RKO (cell line): ENCODE measurements at places on chromosomes 2 and 18.

DNA sequence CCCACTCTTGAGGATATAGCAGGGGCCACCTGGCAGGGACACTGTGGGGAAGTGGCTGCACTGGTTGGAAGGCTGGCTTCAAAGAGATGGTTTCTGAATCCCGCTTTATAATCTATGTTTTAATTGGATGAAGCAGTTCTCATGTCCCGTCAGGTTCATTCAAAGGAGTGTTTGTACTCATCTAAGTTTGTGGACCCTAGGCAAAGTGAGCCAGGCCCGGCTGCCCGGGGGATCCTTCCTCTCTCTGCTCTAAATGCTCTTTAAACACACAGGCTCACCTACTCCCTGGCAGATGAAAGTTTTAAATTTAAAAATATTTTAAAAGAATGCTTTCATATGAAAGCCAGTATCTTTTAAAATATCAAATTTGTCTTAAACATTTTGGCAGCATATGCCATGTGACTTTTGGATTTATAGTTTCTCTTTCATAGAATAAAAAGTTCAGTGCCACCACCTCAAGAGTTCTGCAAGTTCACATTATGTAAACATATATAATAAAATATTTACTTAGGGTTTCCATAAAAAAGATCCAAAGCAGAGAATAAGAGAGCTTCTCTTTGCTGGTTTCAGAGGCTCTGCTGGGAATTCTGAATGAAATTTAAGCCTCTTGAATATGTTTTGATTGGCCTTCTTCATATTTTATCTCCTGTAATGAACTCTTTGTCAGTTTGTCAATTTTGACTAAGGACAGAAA lies 143.5 kb upstream of the ALPP start:
- DNase-seq, result no peak

- DNase-seq, result no peak
Observed at GRCh38 chr2:169001116-169001815, 29.9 kb downstream of the ABCB11 start.

GRCh38 chr2:37885329-37885993 lies 39.6 kb upstream of the RMDN2 start:
- DNase-seq, result no peak

DNA sequence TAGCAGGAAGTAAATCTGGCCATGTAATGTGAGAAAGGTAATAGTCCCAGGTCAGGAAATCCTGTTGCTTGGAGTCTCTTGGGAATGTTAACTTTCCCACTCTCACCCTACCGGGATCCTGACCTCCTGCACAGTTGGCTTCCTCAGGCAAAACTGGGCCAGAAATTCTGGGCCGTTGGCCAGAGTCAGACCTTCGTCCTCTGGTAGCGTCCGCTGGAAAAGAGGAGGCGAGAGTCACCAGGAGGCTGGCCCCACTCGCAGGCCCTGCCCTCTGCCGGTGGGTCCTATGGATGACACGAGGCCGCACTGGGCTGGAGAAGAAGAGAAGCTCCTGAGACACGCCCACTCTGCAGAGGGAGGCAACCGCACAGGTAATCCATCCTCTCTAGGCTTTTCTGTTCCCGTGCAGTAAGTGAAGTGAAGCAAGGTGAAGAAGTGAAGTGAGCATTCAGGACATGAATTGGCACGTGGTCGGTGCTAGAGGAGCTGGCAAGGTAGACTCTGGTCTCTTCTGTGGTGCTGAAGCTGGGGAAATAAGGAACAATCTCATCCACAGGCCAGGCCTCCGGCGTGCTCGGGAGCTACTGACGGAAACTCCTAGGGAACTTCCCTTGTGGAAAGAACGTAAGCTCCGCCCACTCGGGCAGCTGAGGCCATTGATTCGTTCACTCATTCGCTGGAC lies 182.7 kb upstream of the GLI2 start:
- no peak for DNase-seq

DNA sequence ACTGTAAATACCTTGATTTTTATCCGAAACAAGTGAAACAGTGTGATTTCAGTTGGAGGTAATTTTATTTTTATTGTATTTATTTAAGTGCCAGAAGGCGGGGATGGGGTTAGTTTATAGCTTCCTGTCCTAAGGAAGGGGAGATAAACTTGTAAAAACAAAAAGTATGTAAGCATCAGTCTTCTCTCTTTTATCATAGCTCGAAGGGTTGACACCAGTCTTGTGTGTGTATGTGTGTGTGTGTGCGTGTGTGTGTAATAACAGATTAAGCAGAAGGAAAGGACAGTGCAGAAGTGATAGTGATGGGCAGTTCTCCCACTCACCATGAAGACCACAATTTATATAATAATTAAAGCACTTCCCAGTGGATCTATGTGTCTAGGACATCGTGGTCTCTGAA lies 793.3 kb downstream of the PLCL1 start:
- DNase-seq, result no peak

- DNase-seq, result no peak
Observed at GRCh38 chr2:164624316-164624715, 3.0 kb upstream of the GRB14 start.

DNA sequence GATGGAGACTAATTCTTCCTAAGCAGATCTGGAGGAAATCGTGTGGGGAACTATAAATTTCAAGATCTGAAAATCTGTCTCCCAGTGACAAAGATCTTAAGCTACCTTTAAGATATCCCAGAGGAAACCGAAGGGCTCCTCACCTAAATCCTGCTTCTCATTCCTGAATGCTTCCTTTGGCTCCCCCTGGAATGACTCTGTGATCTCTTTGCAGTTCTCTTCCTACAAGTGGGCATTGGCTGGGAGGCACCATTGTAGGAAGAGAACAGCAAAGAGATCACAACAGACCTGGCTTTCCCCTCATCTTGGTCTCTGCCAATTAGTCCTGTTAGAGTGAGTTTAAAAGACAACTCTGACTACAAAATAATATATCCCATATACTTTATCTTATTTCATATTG lies 70.0 kb upstream of the KCNH7 start:
- DNase-seq, result no peak

DNA sequence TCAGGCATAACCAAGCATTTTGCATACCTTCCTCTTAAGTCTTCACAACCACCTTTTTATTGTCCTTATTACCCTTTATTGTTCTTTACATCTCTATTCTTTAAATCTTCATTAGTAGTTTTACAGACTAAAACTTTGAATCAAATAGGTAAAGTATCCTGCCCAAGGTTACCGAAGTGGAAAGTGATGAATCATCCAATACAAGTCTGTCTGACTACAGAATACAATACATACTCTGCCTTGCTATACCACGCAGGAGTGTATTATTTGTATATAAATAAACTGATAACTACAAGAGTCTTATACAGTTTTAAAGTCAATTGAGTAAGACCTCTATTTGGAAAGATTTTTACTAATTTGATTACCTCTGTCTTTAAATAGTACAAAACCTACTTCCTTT lies 196.0 kb downstream of the ZEB2 start:
- DNase-seq, result no peak

- DNase-seq, result no peak
Observed at GRCh38 chr2:72340665-72341064, 193.0 kb upstream of the CYP26B1 start.

- DNase-seq, result no peak
Observed at GRCh38 chr2:16566701-16567100, 98.9 kb downstream of the CYRIA start.

DNA sequence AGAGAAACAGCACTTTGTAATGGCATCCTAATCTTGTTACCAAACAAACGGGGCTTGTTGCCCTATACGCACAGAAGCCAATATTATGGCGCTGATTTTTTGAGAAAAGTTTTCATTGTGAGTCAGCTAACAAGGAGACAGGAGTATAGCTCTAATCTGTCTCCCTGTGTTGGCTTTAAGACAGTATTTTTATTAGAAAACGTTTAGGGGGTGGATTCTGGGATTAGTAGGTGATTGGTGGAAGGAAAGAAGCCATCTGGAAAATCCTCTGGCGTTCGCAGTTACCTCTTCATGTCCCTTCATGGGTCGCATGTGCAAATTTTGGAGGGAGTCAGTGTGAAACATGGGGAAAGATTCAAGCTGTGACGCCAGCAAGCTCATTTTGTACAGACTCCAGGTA lies 698 bp upstream of the TMEM237 start:
- no peak for DNase-seq

DNA sequence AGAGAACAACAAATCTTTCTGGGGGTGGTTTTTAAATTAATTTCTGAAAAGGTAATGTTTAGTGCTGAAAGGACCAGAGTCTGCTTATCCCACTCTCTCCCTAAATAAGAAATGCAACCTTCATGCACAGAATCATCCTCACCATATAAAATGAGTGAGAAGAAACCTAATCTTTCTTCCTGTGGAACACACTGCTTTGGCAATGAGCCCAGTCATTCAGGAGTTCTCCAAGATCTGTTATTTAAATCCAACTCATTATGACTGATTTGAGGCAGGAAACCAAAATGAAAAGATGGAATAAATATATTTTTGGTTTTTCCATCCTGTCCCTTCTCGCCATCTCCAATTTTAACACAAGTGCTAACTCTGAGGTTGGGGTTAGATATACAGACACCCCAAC lies 228.3 kb downstream of the SRBD1 start:
- DNase-seq, result no peak

- DNase-seq, result no peak
Observed at GRCh38 chr18:67670024-67670543, 153.6 kb upstream of the DSEL start.

GRCh38 chr2:24210106-24210455 lies 35.2 kb downstream of the FAM228A start:
- DNase-seq, result no peak

DNA sequence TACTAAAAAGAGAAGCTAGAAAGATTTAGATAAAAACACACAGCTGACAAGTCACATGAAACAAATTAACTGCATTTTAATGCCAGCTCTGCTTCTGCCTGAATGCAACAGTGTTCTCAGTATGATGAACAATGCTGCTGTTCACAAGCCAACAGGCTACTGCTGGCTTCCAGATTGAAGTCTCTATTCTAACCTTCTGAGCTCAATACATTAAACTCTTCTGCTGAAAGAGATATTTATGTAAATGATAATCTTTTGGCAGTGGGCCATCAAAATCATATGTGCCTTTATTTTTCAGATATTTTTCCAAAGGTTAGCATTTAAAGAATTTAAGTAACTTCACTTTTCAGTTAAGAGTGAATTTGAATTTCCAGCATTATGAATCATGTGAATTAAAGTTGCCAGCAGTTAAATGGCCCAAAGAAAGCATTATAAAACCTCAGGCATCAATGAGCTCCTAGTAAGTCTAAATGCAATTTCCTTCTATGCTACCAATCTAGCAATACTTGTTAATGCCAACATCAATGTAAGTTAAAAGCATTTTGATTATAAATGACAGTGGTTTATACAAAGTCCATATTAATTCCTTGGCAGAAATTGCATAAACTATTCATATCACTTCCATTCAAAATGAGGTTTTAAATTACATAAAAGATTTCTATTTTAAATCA lies 72.4 kb downstream of the ID2 start:
- DNase-seq, result no peak

- DNase-seq, result no peak
Observed at GRCh38 chr2:239173301-239173700, 227.5 kb downstream of the HDAC4 start.
